Stimulated activated CD8-positive, alpha-beta memory T cell treated with anti-CD3 and anti-CD28 coated beads, Interleukin-4, amount 100 ng/mL, for 1 hour (primary cell): ENCODE measurements at places on chromosomes 6 and 20.

DNA sequence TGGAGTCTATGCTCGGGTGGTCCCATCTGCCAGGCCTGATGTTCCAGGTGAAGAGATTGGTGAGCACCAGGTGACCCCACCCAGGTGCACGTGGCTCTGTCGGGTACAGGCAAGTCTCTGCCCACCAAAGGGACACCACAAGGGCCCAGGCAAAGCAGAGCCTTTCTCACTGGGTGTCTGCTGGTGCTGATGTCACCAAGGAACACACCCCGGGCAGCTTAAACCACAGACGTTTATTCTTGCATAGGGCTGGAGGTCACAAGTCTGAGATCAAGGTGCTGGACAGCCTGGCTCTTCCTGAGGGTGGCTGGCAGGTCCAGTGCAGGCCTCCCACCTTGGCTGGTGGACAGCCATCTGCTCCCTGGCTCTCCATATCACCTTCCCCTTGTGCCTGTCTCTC is 100.7 kb upstream of the CD93 start:
- no peak for DNase-seq

- DNase-seq: no peak
These were observed 24.1 kb upstream of the TRIM27 start for GRCh38 chr6:28947831-28948270.

DNA sequence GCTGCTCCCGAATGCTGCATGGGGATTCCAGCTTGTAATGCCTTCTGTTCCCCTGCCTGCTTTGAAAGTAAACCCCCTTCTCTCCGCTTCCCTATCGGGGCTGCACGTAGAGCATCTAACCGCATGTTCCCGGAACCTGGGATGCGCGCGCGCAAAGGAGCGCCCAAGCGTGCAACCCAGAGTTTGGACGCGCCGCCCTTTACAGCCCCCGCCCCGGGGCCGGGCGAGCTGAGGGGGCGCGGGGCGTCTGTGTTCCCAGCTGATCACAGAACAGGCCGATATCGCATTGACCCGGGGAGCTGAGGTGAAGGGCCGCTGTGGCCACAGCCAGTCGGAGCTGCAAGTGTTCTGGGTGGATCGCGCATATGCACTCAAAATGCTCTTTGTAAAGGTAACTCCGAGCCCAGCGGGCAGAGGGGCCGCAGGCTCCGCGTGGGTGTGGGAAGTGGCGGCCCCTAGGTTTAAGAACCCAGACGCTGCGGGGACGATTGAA is 1.4 kb downstream of the LAMP5 start:
- no peak for DNase-seq

- DNase-seq: no peak
These were observed 209.2 kb downstream of the ANKRD60 start for GRCh38 chr20:58019027-58019849.

GRCh38 chr6:75118925-75119515 is 86.8 kb downstream of the COL12A1 start:
- DNase-seq: no peak

DNA sequence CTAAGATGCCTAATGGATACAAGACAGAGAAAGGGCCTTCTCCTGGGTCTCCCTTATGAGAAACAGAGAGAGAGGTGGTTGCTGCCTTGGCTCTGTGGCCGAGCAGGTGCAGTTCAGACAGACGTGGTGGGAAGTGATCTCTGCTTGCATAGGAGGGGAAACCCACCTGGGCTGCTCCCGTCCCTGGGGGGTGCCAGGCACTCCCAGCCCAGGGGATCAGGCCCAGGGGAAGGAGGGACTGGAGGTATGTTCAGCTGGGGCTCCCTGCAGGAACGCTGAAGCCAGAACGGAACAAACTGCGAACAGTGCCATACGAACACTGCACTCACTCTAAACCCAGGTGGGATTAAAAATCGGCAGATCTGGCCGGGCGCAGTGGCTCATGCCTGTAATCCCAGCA is 35.7 kb upstream of the OVOL2 start:
- DNase-seq: no peak

DNA sequence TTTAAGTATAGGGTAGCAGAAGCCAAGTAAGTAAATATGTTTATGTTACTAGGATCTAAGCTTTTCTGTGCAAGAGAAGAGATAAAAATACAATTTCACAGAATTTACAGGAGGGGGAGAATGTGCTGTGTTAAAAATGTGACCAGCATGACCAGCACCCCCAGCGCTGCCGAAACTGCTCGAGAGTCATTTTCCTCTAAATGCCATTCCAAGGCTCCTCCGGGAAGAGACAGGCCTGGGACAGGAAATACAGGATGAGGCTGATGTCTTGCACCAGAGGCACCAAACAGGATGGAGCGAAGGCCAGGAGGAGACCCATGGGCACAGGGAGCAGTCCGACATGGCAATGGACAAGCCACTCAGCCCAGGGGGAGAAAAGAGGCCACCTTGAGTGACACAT is 21.1 kb downstream of the TAF4 start:
- no peak for DNase-seq

- no peak for DNase-seq
These were observed 668.2 kb upstream of the GJE1 start for GRCh38 chr6:141464490-141464889.

DNA sequence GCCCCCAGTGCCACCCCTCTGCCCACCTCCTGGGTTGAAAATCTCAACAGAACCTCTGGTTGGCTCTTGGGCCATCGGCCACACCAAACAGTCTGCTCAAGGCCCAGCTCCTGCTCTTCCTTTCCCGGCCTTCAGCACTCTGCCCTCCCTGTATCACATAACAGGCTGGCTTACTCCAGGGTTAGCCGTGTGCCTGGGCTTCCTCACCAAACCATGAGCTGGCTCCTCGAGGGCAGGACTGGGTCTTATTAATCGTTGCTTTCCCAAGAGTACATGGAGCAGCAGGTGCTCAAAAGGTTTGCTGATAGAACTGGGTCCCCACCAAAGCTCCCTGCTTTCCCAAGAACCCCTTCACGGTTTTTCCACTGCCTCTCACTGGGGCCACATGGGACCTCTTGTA is 12.7 kb upstream of the FAM83C start:
- no peak for DNase-seq

DNA sequence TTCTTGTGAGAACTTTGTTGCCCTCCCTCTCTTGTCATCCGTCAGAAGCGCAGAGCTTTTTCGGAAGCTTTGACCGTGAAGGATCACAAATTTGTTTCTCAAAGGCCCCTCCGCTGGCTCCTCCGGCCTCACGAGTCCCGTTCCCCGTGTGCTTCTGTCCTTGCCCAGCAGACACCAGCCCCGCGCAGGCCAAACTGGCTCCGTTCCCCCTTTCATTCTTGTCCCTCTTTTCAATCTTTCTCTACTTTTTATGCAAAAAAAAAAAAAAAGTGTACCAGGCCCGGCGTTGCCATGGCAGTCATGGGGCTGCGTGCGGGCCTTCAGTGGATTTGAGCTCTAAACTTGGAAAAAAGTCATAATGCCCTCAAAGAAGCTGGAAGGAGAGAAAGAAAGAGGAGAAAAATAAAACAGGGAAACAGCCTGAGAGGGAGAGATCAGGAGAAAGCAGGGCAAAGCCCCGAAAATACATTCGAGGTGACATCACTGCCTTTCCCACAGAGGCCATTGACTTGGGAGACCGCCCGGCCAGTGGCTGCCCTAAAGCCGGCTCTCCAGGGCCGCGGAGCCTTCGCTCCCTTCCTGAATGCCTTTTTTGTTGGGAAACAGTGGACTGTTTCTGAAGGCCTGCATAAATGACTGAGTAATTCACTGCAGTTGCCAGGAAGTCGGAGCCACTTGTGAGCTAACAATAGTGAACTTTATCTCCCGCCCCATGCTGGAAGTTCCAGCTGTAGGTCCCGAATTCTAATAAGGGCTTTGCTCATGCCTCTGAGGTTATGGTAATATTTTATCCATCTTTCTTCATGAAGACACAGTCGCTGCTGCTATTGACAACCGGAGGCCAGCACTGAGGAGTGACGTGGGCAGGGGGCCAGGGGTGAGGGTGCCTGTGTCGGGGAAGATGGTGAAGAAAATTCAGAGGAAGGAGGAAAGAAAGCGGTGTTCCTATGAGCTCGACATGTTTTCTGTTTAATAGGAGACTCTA is 670.9 kb downstream of the QKI start:
- no peak for DNase-seq

DNA sequence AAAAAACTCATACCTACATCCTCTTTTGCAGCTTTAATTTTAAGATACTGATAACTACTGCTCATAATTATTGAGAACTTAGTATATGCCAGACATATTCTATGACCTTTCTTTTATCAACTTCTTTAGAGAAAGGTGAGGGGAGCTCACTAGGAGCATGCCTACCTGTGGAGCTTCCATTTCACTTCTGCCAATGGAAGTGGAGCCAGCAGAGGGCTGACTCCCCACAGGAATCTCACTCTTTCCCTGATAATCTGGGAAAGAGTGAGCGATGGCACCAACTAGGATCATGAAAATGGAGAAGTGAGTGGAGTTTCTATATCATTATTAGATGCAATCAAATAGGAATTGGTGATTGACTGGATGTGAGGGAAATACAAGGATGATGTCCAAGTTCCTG is 484.9 kb downstream of the LMBRD1 start:
- DNase-seq: no peak

- no peak for DNase-seq
These were observed 47.1 kb downstream of the PSMG4 start for GRCh38 chr6:3305831-3306230.

- DNase-seq: no peak
These were observed 206.9 kb downstream of the NKAIN2 start for GRCh38 chr6:124010574-124010973.

DNA sequence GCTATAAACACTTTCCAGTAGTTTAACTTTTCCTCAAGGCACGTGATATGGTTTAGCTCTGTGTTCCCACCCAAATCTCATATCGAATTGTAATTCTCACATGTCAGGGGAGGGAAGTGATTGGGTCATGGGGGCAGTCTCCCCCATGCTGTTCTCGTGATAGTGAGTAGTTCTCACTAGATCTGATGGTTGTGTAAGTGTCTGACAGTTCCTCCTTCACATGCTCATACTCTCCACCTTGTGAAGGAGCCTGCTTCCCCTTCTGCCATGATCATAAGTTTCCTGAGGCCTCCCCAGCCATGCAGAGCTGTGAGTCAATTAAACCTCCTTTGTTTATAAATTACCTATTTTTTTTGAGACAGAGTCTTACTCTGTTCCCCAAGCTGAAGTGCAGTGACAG is 127.9 kb downstream of the DTNBP1 start:
- no peak for DNase-seq

DNA sequence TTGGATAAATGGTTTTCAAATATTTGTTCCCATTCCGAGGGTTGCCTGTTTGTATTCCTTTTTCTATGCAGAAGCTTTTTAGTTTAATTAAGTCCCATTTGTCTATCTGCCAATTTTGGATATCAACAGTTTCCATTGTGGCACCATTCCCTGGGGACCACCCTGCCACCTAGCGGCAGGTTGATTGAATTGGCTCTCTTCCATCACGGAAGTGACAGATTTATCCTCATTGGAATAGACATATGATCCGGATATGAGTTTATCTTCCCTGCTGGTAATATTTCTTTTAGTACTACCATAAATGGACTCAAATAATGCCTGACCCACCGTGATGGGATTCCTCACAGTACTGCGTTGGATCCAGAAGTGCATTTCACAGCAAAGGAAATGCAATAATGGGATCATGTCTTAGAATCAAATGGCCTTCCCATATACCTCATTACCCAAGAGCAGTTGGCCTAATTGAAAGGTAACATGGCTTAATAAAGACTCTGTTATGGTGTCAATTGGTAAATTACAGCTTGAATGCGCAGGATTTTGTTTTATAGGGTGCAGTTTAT is 327.0 kb downstream of the BMP2 start:
- no peak for DNase-seq

DNA sequence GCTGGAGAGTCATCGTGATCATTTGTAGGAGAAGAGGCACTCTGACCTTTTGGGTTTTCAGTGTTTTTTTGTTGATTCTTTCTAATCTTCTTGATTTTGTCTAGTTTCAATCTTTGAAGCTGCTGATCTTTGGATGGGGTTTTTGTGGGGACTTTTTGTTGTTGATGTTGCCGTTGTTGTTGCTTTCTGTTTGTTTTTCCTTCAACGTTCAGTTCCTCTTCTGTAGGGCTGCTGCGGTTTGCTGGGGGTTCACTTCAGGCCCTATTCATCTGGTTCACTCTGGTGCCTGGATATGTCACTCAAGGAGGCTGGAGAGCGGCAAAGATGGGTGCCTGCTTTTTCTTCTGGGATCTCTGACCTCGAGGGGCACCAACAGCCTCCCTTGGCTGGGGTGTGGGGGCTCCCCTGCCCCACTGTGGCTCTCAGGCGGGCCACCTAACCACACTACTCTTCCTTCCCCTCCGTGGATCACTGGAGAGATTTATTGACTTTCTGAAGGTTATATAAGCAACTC is 21.5 kb upstream of the TMEM244 start:
- no peak for DNase-seq

- no peak for DNase-seq
These were observed 32.3 kb downstream of the AFDN start for GRCh38 chr6:167858842-167859664.

GRCh38 chr20:58706975-58707681 is 14.5 kb downstream of the NPEPL1 start:
- DNase-seq: no peak

DNA sequence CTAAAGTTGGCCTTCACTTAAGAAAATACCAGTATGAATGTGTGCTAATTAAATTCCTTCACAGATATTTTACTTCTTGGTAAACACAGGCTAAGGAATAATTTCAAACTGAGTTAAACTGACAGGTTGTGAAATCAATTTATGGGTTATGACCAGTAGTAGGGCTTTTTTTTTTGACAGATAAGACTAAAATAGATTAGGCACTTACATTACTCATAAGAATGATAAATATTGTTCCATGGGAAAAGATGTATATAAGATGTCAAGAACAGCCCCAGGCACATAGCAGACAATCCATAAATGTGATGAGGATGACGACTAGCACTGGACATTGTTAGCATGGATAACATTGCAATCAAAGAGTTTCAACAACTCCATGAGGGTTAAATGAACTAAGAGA is 22.9 kb downstream of the NT5E start:
- no peak for DNase-seq

- no peak for DNase-seq
These were observed 10.6 kb downstream of the REM1 start for GRCh38 chr20:31485450-31486339.

- no peak for DNase-seq
These were observed 13.9 kb upstream of the ATG5 start for GRCh38 chr6:106339334-106340029.

DNA sequence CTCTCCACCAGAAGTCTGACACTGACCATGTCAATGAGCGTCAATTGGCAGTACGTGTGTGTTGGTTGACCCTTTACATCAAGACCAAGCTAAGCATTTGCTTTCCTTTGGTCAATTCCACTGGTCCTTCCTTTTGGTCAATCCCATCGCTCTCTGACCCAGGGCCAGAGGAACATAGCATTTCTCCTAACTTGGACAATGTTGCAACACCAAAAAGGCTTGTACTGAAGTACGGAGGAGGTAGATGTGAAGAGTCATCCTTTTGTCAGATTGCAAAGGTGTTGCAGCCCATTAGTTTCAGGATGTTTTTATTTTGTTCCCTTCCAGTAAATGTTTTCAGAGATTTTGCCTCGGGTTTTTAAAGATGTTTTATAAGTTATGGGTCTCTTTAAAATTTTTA is 24.6 kb downstream of the EDN1 start:
- no peak for DNase-seq
